HFFc6 (cell line): ENCODE measurements at places on chromosomes 7 and 10. TPM values are rescaled to one million over a fixed set of nuclear protein-coding genes. Genes with fewer than 3 reads are reported as not detected.

Gene TLX1
- total RNA-seq: not detected in 3 replicates

Gene NRAP
- total RNA-seq: not detected in 3 replicates

Gene FAM13C
- total RNA-seq: not detected in 3 replicates

Gene HHEX
- total RNA-seq: 2.0 to 5.0 TPM (median 2.9 TPM) in 3 replicates

Gene SGCE
- 33.0 and 49.1 TPM in 2 replicates for total RNA-seq
